Tibial artery (tissue), 4 donors: ENCODE measurements at places on chromosomes 2 and 18.

DNA sequence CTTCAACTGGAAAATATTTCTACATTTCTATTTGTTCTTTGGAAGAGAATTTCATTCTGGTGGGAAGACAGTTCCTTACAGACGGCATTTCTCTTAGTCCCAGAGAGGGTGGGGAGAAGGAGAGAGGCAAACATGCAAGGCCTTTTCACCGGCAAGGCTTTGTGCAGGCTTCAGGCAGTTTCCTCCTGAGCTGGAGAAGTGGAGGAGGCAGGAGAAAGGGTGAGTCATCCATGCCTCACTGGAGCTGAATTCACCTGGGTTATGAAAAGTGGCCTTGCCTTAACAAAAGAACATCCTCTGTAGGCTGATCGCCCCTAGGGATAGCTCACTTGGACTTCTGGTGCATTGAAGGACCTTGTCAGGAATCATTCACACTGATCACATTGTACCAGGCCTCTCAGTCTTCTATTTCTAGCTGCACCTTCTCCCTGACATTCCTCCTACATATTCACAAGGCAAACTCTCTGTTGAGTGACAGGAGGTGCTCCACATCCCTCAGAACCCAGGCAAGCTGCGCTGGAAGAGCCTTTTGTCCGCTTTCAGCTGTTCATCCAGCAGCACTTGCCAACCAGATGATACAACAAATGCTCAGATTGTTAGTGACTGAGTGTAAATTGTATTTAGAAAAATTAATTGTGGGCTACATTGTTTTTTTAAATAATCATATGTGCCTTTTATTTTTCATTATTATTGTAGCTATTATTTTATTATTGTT lies 796.1 kb downstream of the DCDC2C start:
- DNase-seq: no peak

GRCh38 chr2:27776097-27776496 lies 4.6 kb downstream of the MRPL33 start:
- DNase-seq: no peak

- peak; percentile 23 for DNase-seq
These were observed 6.7 kb downstream of the NPPC start for GRCh38 chr2:231919341-231920035.

- peak; percentile 94 for DNase-seq
These were observed at the start of gene MEIS1 for GRCh38 chr2:66434679-66435548. Gene MEIS1, plus strand, starts transcription at chr2:66435125. Its CDS starts 732 bp downstream, at chr2:66435857.

DNA sequence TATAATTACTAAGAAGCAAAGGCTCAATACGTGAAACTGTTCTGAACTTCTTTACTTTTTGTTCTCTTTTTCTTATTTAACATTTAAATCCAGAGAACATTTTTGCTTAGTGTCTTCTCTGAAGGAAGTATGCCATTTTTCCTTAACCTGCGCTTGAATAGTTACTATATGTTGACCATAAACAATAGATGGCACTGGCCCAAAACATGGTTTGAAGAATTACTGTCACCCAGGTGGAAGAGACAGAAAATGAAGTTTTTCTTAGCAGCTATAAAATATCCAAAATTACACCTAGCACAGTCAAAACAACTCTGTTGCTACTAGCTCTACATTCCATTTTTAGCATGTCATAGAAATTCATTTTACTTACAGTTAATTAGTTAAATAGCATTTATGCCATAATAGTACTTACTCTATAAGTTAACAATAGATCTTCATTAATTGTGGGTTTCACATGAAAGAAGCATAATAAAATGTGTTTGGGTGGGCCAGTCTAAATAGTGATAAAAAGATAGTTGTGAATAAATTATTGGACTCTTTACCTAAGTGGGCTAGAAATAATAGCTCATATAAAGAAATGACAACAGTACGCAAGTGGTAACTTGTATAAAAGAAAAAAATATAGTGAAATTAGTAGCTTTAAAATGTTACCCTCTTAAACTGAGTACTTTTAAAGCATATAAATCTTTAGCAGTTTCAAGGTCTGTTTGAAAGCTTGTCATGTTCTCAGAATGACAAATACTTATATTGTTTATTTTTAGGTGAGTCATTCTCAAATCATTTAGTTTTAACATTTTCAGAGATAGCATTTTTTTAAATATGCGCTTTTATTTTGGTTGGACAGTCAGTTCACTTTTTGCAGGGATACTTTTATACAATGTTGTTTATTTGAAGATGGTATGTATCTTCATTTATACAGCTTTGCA lies 3.7 kb downstream of the ETAA1 start:
- no peak for DNase-seq

DNA sequence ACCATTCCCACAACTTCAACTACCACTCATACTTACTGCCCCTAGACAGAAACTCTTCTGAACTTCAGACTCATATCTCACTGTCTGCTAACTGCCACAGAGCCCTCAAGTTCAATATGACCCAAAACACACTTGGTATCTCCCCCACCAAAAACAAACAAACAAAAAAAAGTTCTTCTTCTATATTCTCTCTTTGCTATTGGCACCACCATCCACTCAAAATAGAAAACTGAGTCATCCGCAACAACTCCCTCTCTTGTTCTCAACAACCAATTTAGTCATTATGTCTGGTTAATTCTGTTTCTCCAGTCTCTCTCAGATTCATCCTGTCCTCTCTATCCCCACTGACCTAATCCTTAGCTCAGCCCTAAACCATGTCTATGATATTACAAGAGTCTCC lies 7.2 kb upstream of the DCTN1 start:
- no peak for DNase-seq
